NCI-H1092 (cell line): ENCODE measurements at places on chromosomes 2 and 18.

DNA sequence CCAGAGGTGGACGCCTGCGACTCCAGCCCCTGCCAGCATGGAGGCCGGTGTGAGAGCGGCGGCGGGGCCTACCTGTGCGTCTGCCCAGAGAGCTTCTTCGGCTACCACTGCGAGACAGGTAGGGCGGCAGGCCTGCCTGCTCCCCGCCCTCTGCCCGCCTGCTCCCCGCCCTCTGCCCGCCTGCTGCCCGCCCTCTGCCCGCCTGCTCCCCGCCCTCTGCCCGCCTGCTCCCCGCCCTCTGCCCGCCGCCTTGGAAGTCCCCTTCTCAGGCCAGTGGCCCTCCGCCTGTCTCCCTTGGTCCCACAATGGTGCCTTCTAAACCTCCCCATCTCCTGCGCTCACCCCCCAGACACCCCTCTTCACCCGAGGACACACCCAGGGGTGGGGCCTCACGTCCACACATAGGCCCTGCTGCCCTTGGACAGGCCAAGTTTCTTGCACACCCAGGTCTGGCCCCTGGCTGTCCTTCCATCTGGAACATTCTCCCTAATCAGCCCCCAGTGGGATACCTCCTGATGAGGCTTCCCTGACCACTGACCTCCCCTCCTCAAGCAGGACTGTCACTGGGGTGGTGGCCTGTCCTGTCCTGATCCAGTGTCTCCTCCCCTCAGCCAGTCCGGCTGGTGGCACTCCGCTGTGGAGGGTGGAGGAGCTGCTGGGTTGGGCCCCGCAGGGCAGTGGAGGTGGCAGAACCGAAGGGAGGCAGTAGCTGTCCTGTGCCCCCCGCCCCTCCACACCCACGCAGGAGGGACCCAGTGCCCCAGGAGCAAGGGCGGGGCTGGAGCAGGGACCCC lies 37.9 kb downstream of the MTERF4 start:
- no peak for DNase-seq

GRCh38 chr2:13201924-13202323 lies 485.2 kb downstream of the TRIB2 start:
- DNase-seq: no peak

GRCh38 chr2:119175517-119175916 lies 17.0 kb upstream of the C1QL2 start:
- DNase-seq: no peak

DNA sequence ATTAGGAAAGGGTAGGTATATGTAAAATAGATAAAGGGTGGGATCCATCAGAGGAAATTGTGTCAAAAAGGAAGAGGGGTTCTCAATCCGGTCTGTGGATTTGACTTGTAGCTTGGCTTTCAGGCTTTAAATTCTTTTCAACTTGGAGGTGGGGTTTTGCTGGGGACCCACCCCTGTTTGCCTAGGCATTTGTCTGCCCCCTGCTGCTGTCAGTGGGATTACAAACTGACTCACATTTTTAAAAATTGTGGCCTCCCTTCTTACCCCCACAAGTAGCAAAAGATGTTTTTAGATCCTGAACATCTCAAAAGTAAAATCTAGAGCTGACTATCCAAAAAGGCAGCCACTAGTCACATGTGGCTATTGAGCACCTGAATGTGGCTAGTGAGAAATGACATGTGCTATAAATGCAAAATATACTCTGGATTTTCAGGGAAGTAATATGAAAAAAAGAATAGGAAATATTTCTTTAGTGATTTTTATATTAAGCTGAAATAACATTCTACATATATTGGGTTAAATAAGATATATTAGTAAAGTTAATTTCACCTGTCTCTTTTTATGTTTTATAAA lies 178.9 kb downstream of the GFPT1 start:
- DNase-seq: no peak

GRCh38 chr18:77107292-77107691 lies 25.3 kb downstream of the MBP start:
- no peak for DNase-seq

GRCh38 chr18:48943333-48943732 lies 7.4 kb downstream of the SMAD7 start:
- DNase-seq: no peak

GRCh38 chr18:50806208-50806616 lies 13.6 kb downstream of the MRO start:
- DNase-seq: no peak
